Stimulated activated CD8-positive, alpha-beta memory T cell treated with anti-CD3 and anti-CD28 coated beads, Interleukin-4, amount 100 ng/mL, for 4 hours (primary cell): ENCODE measurements at places on chromosomes 12 and 14.

GRCh38 chr14:73323896-73324399 lies 86.6 kb downstream of the PAPLN start:
- DNase-seq = no peak

DNA sequence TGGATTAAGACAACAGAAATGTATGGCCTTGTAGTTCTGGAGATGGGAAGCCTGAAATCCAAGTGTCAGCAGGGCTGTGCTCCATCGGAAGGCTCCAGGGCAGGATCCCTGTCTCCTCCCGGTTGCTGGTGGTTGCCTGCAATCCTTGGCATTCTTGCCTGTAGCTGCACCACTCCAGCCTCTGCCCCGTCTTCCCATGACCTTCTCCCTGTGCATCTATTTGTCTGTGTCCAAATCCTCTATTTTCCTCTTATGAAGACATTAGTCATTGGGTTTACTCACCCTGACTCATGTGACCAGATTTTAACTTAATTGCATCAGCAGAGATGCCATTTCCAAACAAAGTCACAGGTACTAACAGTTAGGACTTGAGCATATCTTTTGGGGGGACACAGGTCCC lies 15.1 kb downstream of the TUNAR start:
- no peak for DNase-seq

- DNase-seq = no peak
Observed at GRCh38 chr12:124191966-124192365, 102.9 kb upstream of the RFLNA start.

DNA sequence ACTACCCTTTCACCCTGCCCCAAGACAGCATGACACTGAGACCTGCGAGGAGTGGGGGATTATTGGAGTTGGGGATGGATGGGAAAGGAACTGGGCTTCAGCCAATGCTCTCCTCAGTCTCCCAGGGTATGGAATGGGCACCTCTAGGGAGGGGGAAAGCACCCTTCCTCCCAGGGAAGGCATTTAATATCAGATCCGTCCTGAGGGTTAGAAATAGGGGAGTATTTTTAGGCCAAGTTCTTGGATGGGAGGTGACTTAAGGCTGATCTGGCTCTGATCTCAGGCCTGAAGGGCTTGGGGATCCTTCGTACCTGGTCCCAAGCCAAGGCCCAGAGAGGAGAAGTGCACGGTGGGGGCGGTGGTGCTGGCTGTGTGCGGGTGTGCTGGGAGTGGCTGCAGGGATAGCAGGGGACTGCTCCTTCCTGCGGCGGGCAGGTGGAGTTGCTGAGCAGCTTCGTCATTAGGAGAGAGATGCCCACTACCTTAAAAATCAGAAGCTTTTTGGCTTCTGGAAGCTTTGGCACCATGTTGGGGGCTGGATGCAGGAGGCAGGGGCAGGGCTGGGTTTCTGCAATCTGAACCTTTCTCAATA lies 7.0 kb upstream of the CEBPE start:
- DNase-seq = no peak

GRCh38 chr12:121574025-121574424 lies 6.8 kb downstream of the KDM2B start:
- no peak for DNase-seq

GRCh38 chr12:495466-495865 lies 35.7 kb downstream of the B4GALNT3 start:
- DNase-seq = no peak

- no peak for DNase-seq
Observed at GRCh38 chr14:99560922-99561683, 42.9 kb downstream of the CCDC85C start.
